ENCODE measurements at places on chromosomes 16 and 17.

- no peak for DNase-seq
Observed at GRCh38 chr17:68356949-68357455, 65.7 kb downstream of the ARSG start.

- no peak for DNase-seq
Observed at GRCh38 chr17:12320286-12320685, 299.6 kb downstream of the MAP2K4 start.

- DNase-seq: peak; percentile 81
Observed at GRCh38 chr16:10521681-10522274, 58.6 kb downstream of the EMP2 start.

GRCh38 chr17:61444075-61444474 is 8.1 kb upstream of the TBX4 start:
- DNase-seq: no peak

DNA sequence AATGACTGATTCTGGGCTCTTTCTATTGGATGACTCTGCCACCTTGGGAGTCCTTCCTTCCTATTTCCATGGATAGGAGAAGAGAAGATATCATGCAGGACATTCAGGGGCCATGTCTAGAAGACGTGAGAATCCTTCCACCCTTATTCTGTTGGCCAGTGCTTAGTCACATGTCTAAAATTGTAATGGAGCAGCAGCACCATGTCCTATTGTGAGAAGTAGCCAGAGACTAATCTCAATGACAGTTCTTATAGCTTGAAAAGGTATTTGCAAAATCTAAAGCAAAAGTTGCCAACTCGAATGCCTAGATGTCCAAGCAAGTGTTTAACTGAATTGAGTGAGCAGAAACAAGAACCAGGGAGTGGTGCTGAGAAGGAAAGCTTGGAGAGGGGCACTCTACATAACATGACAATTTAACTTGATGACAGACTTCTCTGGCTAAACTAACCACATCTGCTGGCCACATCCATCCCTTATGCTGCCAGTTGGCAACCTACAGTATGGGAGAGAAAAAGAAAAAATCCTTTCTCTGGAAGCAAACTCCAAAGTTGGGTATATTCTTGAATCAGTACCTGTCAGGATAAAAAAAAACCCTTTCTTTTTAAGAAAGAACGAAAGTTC is 225.7 kb downstream of the CDH13 start:
- DNase-seq: peak; percentile 66

DNA sequence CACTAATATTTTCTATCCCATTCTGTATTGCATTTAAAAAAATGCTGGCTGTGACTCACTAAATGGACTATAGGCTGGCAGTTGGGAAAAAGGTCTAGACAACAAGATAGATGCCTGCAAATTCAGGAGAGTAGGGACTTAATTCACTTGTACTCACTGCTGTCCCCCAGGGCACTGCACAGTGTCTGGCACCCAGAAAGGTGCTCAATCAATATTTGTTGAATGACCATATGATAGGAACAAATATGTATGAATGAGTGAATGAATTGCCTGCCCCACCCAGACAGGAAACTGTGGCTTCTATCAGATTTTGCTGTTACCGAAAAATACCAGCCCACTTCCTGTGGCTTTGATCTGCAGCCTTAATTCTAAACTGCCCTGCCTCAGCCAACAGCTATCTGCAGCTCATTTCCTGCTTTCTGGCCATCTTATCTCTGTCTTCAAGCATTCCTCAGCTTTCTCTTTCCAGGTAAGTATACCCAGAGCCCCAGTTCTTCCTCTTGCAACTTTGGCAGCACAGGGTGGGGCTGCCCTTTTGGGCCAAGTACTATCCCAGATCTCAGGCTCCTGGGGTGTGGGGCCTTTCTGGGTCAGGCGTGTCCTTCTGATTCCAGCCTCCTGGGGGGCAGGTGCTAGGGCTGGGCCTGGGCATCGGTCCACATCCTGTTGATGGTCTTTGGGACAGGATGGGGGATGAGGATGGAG is 15.3 kb upstream of the TNS4 start:
- DNase-seq: no peak

GRCh38 chr17:2105663-2106062 is 50.8 kb downstream of the HIC1 start:
- no peak for DNase-seq

All from fibroblast of the aortic adventitia (primary cell).